Stimulated activated CD8-positive, alpha-beta memory T cell treated with anti-CD3 and anti-CD28 coated beads, Interleukin-4, amount 100 ng/mL, for 4 hours (primary cell): ENCODE measurements at places on chromosomes 7 and 10.

DNA sequence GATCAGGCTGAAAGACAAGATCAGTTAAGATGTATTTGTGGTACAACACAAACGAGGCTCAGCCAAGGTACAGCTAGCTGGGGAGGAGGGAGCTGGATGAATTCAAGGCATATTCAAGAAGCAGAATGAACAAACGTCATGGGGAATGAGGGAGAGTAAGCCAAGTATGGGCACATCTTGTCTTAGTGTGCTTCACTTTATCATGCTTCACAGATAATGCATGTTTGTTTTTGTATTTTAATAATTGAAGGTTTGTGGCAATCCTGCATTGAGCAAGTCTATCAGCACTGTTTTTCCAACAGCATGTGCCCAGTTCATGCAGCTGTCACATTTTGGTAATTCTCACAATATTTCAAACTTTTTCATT is 135.4 kb downstream of the HIBADH start:
- no peak for DNase-seq

GRCh38 chr10:122664501-122664900 is 35.1 kb downstream of the C10orf120 start:
- DNase-seq = no peak

- no peak for DNase-seq
These were observed 15.2 kb upstream of the KAZALD1 start for GRCh38 chr10:101046332-101047238.

- no peak for DNase-seq
These were observed 18.4 kb upstream of the TBRG4 start for GRCh38 chr7:45129906-45130305.

DNA sequence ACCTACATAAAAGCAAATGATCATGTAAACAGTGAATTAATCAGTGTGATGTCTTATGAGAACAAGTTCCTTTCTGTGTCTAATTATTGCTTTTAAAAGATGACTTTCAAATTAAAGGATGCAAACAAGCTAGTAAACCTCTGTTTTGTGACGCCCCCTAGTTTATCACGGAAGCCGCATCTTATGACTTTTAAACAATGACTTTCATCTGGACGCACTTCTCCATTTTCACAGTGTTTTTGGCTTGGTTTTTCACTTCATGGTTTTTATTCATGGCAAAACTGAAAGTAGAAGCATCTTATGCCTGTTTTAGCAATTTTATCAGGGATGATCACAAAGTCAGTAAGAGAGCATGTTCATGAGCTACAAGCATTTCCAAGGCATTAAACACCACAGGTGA is 35.0 kb downstream of the ITGA8 start:
- no peak for DNase-seq

- DNase-seq = no peak
These were observed 48.7 kb downstream of the SEMA3A start for GRCh38 chr7:84145892-84146291.

DNA sequence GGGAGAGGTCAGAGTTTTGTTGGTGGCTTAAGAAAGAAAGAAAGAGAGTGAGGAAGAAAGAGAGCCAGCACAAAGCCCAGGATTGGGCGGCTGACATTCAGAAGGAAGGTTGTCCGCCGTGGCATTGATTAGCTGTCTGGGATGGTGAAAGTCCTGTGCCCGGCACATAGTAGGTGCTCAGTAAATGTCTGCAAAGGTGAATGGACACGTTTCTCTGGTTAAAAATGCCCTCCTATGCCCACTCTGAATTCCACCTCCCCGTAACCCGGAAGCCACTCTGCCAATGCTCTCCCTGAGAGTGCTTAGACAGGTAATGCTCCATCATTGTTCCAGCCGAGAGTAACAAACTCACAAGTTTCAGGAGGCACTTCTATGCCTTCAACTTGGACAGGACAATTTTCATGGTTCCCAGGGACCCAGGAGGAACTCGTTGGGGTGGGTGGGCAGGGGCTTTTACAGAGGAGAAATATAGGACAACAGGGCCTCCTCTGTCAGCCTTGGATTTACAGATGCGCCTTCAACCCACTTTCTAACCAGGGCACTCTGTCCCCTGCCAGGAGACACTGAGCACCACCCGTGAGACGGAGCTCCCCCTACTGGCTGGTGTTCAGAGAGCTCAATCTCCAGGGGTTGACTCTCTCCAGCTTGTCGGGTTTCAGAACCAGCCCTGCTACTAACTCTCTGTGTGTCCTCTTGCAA is 411.5 kb upstream of the ZMIZ1 start:
- DNase-seq = peak; percentile 21

GRCh38 chr7:151172273-151173141 is 5.0 kb upstream of the GBX1 start:
- DNase-seq = peak; percentile 37

DNA sequence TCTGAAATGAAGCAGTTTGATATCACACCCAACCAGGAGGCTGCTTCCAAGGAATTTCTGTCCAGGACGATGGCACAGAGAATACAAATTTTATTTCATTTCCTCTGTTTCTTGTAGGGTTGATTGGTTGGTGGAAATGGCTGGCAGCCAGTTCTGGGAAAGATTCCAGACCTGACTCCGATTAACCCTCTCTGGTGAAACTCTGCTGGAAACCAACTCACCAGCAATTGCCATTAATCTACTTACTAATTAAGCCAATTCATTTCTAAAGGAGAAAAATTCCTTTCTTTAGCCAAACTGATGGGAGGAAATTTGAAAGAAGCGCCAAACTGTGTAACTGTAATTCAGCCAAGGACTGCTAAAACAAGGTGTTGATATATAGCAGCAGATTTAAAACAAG is 10.7 kb downstream of the PTF1A start:
- DNase-seq = no peak

DNA sequence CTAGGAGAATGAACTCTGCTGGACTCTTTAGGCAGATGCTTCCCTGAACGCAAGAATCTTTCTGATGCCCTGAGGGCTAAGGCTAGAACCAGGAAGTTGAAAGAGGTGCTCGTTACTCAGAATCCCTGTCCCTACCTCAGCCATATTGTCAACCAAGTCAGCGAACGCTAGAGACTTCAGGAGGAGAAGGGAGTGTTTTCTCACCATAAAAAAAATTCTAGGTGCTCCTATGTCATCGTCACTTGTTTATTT is 359.4 kb downstream of the PRPF18 start:
- DNase-seq = no peak

- peak; percentile 50 for DNase-seq
These were observed 8.7 kb upstream of the BHLHA15 start for GRCh38 chr7:98202367-98203195.

DNA sequence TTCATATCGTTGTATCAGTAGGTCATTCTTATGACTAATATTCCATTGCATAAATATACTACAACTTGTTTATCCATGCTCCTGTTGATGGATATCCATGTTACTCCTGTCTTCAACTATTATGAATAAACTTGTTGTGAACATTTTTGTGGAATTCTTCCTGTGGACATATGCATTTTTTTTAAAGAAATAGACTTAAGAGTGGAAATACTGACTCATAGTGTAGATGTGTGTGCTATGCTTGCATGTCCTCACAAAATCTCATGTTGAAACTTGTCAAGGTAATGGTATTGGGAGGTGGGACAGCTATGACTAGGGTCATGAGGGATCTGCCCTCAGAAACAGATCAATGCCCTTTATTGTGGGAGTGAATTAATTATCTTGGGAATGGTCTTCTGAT is 240.5 kb upstream of the PRSS58 start:
- DNase-seq = no peak

GRCh38 chr10:119863951-119864565 is 8.6 kb downstream of the MCMBP start:
- no peak for DNase-seq

- DNase-seq = no peak
These were observed 37.3 kb downstream of the CYP17A1 start for GRCh38 chr10:102799691-102800471.

- DNase-seq = no peak
These were observed 29.0 kb downstream of the ARHGAP22 start for GRCh38 chr10:48575901-48576300.

DNA sequence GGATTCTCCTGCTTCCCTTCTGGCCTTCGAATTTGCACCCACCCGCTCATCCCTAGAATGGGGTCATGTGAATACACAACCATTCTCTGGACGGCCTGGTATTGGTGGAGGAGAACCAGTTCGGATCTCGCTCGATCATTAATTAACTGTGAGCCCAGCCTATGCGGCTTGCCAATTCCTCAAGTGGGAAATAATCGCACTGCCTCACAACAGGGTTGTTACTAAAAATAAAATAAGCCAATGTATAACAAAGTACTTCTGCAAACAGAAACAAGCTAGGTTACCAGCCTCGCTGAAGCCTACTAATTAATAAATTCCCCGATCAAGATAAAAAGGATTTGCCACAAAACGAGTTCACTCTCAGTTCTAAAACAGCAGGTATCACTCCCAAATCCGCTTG is 16.2 kb downstream of the CTBP2 start:
- no peak for DNase-seq

DNA sequence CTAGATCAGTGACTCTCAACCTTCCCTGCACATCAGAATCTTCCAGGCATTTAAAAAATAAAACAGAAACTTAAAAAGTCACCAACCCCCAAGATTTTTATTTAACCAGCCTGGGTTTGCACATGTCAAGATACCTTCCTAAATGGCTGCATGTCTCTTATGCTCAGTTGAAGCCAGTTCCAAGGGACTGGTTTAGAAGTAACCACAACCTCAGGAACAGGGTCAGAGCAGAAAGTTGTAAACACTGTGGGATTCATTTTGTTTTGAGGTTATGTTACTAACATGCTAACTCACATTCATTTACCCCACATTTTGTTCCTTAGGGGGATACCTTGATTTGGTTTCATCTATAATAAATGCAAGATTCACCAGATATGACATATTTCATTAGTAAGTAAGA is 72.9 kb downstream of the PKD1L1 start:
- DNase-seq = no peak

GRCh38 chr10:44046605-44047004 is 338.3 kb downstream of the CXCL12 start:
- DNase-seq = no peak

DNA sequence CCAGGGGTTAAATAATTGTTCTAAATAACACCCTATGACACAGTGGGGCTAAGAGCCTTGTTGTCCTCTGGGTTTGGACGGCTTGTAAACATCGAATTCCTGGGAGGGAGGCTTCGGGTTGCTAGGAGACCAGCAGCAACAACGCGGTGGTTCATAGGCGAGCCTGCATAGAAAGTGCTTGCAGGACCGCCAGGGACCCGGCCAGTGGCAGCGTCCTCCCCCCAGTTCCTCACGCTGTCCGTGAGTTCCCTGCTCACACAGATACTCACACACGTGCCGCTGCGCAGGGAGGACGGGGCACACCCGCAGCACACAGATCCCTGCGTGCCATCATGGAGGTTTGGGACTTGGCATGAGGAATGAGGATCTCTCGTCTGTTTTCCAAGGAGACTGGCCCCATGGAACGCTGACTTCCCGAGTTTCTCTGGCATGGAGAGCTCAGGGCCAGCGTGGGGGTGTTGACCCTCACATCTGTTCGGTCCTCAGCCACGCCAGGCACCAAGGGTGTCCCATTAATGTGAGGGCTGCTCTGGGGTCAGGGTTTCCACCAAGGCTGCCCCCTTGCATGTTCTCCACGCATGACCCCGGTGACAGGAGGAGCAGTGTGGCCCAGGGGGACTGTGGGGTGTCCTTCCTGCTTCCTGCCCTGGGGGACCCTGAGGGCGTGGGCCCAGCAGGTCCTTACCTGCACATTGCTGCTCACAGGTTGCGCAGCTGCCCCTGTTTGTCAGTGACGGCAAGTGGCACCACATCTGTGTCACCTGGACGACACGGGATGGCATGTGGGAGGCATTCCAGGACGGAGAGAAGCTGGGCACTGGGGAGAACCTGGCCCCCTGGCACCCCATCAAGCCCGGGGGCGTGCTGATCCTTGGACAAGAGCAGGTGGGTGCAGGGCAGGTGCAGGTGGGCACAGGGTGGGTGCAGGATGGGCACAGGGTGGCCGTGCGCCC is 9.7 kb downstream of the NPTX2 start:
- no peak for DNase-seq

DNA sequence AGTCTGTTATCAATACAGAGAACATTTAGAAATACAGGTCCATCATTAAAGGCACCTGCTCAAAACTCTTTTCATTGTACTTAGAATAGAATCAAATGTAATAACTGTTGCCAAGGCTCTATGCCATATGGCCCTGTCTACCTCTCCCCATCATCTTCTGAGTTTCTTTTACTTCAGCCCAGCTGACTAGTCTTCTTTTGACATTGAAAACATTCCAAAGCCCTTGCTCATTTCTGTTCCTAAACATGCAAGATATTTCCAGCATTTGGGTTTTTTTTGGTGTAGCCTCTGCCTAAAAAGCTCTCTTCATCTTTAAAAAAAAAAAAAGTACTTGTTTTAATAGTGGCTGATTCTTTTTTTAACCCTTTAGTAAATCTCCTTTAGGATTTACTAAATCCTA is 165.5 kb upstream of the SMIM30 start:
- DNase-seq = no peak

GRCh38 chr7:46636022-46636421 is 715.0 kb upstream of the IGFBP3 start:
- no peak for DNase-seq

GRCh38 chr10:43393606-43394360 is 15.2 kb downstream of the HNRNPF start:
- no peak for DNase-seq

- DNase-seq = no peak
These were observed 63.0 kb downstream of the RALA start for GRCh38 chr7:39686261-39686924.
